ENCODE measurements at places on chromosomes 5 and 9. TPM values are rescaled to one million over a fixed set of nuclear protein-coding genes. Genes with fewer than 3 reads are reported as not detected.

The PCDHB2 gene
- 22.4 TPM for total RNA-seq

The SEMA5A gene
- 0.23 TPM for total RNA-seq

The EDIL3 gene
- 184 TPM for total RNA-seq

The RALGPS1 gene
- total RNA-seq, result 18.7 TPM
